ENCODE measurements at places on chromosomes 2 and 18.

DNA sequence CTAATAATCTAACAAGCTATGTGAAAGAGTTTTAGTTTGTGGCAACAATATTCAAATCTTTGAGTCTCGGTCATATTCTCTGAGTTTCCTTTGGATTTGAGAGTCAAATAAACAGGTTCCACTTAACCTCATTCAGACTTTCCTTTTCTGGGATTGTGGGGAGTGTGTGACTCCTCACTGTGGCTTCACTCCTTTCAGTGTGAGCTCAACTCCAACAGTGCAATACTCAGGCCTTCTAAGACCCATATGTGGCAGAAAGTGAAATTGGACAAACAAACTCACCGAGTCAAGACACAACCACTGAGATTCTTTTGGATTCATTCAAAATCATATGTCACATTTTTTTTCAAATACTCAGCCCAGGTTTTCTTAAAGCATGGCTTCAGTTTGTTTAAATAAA, 25.4 kb downstream of the SLC9A4 start:
- DNase-seq, result no peak

DNA sequence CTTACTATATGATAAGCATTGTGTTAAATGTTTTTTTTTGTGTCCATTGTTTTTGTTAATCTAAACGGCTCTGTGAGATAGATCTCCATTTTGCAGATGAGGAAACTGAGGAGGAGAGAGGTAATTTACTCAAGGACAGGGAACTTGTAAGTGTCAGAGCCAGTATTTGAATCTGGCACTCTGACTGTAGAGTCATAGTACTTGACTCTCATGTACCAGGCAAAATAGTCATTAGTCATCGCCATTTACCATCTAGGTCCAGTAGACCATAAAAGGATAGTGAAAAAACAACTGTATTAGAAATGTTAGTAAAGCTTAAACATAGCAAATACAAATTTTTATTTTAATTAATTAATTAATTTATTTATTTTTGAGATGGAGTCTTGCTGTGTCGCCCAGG, 4.8 kb downstream of the PSMD14 start:
- no peak for DNase-seq

DNA sequence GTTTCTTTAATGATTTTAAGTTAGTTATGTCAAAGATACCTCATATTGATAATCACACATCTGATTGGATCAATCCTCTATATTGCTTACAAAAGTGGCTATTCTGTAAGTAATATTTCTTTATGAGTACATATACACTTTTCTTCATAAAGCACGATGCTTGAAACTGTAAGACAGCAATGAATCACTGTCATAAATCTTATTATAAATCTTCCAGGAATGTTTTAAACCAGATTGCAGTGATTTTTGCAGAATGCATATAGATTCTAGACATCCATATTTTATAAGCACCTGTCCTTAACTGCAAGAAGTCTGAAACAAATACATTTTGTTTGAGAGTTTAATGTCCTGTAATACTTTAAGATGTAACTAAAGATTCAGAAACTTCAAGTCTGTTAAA, 367.0 kb upstream of the FANCL start:
- no peak for DNase-seq

GRCh38 chr18:13726972-13727331, 479 bp downstream of the RNMT start:
- peak; percentile 76 for DNase-seq

DNA sequence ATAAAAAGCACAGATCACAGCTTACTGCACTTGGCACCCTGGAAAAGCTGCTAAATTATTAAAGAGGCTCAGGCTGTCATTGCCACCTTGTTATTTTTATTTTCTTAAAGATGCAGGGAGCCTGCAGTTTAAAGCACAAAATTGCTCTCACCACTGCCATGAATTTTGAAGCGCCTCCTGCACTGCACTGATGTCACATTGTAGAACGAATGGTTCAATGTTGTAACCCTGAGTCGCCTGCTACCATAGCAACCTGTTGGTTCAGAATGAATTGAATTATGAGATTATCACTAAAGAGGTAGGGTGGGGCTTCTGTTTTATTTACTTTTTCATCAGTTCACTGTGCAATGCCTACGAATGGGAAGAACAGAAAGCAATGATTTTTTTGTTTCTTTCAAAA, 16.5 kb downstream of the SCG2 start:
- DNase-seq, result no peak

- no peak for DNase-seq
These were observed at the start of gene SULT1C3 for GRCh38 chr2:108239786-108240185. Gene SULT1C3, plus strand, starts transcription at chr2:108239968. Its CDS starts 7,227 bp downstream, at chr2:108247195.

- DNase-seq, result peak; percentile 57
These were observed 33.9 kb upstream of the DOCK10 start for GRCh38 chr2:225076125-225076524.

DNA sequence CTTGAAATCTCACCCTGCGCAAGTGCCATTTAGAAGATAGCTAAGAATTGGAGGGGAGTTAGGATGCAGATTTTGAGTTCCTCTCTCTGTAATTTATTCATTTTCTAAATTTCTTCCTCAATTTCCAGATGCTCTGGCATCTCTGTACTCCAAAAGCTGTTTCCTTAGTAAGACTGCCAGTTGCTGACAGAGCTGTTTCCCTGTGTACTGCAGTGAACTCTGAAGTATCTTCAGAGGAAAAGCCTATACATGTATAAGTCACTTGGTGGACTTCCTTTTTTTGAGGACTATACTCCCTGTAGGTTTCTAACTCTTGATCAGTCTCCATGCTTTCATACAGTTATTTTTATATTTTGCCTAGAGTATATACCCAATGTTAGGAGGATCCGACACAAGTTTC, 1.5 kb upstream of the RESP18 start:
- DNase-seq, result no peak

Measured in osteoblast (primary cell).